Occipital lobe (tissue), 3 donors: ENCODE measurements at places on chromosomes 2 and 18. TPM values are rescaled to one million over a fixed set of nuclear protein-coding genes. Genes with fewer than 3 reads are reported as not detected.

DNA sequence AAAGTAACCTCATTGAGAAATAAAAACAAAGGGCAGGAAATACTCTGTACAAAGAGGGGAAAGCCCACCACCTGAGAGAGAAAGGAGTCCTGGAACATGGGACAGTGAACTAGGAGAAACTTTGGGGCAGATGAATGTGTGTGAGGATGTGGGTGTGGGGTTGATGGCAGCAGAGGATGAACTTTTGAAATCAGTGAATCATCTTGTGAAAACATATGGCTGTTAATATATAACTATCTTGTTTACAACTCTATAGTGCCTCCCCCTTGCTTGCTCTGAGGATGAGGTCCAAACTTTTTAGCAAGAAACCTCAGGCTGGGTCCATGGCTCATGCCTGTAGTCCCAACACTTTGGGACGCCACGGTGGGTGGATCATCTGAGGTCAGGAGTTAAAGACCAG is 171.8 kb upstream of the LHCGR start:
- no peak for DNase-seq

GRCh38 chr2:172335736-172336135 is 91.7 kb upstream of the ITGA6 start:
- no peak for DNase-seq

GRCh38 chr18:50401888-50402287 is 27.0 kb downstream of the SKA1 start:
- no peak for DNase-seq

DNA sequence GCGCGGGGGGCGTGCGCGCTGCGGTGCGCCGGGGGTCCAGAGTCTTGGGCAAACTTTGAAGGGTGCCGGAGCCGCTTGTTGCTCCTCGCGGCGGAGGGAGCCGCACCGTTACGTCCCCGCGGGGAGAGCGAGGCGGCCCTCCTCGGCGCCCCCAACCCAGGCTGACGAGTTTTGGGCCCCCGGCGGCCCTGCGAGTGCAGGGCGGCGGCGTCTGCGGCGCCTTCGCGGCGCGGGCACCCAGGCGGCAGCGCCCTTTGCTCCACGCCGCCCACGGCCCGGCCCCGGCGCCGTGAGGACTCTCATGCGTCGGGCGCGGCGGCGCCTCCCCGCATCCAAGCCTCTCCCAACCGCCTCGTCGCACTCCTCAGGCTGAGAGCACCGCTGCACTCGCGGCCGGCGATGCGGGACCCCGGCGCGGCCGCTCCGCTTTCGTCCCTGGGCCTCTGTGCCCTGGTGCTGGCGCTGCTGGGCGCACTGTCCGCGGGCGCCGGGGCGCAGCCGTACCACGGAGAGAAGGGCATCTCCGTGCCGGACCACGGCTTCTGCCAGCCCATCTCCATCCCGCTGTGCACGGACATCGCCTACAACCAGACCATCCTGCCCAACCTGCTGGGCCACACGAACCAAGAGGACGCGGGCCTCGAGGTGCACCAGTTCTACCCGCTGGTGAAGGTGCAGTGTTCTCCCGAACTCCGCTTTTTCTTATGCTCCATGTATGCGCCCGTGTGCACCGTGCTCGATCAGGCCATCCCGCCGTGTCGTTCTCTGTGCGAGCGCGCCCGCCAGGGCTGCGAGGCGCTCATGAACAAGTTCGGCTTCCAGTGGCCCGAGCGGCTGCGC is 814 bp downstream of the FZD7 start:
- DNase-seq = no peak

DNA sequence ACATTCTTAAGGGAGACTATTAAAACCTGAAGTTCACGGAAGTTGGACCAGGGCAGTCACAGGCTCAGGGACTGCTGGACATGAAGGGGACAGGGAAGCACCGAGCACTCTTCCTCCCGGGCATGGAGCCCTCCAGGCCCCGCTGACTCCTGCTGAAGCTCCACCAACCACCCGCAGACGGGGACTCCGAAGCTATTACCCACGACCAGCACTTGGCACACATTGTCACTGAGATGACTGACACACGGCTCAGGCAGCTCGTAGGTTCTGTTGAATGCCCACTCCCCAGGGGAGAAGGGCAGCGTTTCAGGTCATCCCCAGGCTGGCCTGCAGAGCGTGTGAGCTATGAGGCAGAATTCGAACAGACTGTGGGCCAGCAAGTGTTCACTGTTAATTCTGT is 234.8 kb downstream of the NDUFA10 start:
- DNase-seq = no peak

The SERPINB12 gene
- total RNA-seq = not detected

The GRB14 gene
- total RNA-seq = 24.0 TPM

The POTEI gene
- total RNA-seq = not detected

The KLF11 gene
- total RNA-seq = 14.0 TPM
